ENCODE measurements at places on chromosomes 11 and 22.
A peak's percentile ranks its signal among the peaks of the same experiment; 100 is the strongest.

- no peak for DNase-seq
These were observed 29.3 kb downstream of the NAT10 start for GRCh38 chr11:34134765-34135164.

GRCh38 chr11:65851811-65852507 lies 6.0 kb downstream of the CFL1 start:
- DNase-seq = no peak

DNA sequence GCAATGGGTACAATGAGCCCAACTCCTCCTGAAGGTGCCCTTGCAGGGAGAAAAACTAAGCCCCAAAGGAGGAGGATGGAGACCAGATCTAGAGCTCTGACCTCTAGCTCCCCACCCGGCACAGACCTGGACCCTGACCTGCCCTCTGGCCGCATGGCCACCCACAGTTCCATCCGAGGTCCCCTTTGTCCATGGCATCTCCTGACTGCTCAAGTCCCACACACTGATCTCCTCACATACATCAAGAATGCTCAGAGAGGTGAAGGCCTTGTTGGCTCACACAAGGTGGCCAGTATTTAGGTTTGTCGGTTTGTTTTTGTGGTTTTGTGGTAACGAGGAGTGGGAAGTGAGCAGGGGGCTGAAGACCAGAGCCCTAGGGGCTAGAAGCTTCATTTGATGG lies 423.5 kb upstream of the B3GAT1 start:
- no peak for DNase-seq

- DNase-seq = peak; percentile 78
These were observed at the start of the genes EML3 and ROM1 for GRCh38 chr11:62612366-62613290. TSS of gene EML3 (minus strand) at chr11:62612775. CDS start at chr11:62612457, 318 bp downstream. TSS of gene ROM1 (plus strand) at chr11:62613257. CDS start at chr11:62613282, 25 bp downstream.

DNA sequence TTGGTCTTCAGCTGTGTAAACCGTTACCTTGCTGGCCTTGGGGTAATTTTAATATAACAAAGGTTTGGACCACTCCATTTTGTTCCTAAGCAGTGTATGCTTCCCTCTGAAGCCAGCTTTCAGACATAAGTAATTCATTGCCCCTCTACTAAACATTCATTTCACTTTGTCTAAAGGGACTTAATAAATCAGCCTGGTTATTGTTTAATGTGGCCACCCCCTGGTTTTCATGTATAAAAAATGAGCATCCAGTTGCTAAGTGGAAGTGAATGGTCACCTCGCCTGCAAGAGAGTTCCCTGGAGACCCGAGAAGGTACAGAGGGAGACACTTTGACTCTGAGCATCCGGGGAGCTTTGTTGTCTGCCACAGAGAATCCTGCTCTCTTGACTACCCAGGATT lies 3.9 kb downstream of the ABTB2 start:
- DNase-seq = no peak

DNA sequence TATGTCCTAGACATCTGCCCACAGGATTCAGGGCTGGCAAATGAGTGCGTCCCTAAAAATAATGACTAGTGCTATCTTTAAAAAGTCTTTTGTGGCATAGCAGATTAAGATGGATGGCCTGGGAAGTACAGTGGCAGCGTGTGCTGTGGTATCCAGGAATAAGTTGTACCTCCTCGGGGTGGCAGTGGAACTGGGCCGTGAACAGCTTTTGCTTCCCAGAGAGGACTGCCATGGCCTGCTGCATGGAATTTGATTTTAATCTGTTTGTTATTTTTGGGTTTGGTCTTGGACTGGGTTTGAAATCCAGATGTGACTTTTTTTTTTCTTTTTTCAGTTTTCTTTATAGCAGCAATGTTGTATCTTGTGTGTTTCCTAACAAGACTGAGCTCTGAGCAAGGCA lies 71.3 kb upstream of the PARVG start:
- DNase-seq = no peak

DNA sequence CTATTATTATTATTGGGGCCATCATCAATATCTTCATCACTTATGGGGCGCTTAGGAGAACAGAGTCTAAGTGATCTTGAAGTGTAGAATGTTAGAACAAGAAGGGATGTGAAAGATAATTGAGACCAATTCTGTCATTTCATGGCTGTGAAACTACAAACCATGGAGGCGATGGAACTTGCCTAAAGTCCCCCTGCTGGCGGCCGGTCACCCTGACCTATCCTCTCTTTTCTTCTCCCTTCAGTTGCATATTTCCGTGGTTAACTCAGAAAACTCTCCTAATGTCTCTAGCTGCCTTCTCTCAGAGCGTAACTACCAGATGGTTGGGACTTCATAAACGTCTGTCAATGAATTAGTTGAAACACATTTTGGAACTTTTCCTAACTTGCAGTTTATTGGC lies 6.6 kb upstream of the OR4B1 start:
- no peak for DNase-seq

DNA sequence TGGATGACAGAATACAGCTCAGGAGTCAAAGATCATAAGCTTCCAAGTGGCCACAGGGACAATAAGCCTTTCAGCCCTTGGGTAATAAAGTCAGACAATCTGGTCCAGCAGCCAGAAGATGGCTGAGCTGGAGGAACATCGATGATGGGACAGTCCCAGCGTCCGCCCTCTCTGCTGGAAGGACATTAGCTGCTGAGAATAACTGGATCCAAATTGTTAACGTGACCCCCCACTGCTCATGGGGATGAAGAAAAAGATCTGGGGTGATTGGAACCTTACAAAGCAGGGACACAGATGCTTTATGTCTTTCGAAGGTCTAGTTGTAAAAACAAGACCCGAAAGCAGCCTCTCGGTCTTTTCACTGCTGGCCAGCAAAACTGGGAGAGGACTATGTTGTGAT lies 71.0 kb downstream of the IGLL5 start:
- no peak for DNase-seq

DNA sequence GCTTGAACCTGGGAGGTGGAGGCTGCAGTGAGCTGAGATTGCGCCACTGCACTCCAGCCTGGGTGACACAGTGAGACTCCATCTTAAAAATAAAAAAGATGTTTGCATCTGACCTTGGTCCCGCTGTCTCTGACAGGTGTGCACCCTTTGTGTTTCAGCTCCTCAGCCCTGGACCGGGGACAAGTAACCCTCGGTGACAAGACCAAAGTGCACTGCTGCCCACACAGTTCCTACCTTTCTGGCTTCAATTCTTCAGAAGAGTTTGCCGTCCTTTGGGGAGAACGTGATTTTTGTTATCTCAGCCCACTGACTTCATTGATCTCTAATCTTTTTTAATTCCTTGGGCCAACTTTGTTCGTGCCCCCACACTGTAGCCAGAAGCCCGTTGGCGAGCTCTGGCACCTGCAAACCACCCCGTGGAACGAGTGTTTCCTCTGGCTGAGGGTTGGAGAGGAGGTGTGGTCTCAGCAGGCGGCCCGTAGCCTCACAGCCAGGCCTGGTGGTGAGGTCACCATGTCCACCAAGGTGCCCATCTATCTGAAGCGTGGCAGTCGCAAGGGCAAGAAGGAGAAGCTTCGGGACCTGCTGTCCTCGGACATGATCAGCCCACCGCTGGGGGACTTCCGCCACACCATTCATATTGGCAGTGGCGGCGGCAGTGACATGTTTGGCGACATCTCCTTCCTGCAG lies 5.9 kb downstream of the CDC42EP2 start:
- no peak for DNase-seq

DNA sequence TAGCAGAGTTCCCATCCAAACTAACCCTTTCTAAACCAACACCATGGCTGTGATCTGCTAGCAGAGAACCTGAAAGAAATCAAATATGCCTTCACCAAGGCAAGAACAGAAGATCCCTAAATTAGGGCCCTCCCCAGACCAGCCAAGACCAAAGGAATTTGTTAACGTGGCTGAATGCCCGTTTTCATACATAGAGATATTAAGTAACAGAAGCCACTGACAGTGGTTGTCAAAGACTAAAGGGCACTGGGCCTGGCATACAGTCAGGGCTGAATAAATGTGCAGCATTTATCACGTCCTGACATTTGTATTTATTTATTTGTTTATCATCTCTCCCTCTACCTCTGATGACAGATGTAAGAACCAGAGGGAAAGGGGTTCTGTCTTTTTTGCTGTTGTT lies 271.8 kb downstream of the LARGE1 start:
- DNase-seq = no peak

- no peak for DNase-seq
These were observed at the start of gene HDAC10 for GRCh38 chr22:50250555-50251476. TSS of gene HDAC10 (minus strand) at chr22:50251265. CDS start at chr22:50251032, 233 bp downstream.

GRCh38 chr11:111739299-111739698 lies 26.9 kb downstream of the PPP2R1B start:
- no peak for DNase-seq
